ENCODE measurements at places on chromosomes 3 and 15. TPM values are rescaled to one million over a fixed set of nuclear protein-coding genes. Genes with fewer than 3 reads are reported as not detected.

DNA sequence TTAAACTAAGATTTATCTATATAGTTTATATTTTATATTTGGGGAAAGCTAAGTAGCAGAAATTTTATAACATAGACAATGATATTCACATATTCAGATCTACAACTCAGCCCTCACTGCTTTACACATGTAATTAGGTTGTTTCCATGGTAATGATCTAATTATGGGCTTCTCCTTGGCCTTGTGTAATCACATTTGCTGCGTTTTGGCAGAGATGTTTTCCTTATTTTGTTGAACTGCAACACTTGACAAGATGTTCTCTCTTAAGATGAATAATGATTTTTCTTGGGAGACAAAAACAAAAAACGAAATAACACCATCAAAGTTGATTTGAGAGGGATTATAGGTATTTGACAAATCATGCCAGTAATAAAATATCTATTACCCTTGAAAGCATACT, 635.6 kb upstream of the TBL1XR1 start:
- no peak for DNase-seq

GRCh38 chr15:90482124-90483011, 47.4 kb upstream of the CRTC3 start:
- peak; percentile 55 for DNase-seq

DNA sequence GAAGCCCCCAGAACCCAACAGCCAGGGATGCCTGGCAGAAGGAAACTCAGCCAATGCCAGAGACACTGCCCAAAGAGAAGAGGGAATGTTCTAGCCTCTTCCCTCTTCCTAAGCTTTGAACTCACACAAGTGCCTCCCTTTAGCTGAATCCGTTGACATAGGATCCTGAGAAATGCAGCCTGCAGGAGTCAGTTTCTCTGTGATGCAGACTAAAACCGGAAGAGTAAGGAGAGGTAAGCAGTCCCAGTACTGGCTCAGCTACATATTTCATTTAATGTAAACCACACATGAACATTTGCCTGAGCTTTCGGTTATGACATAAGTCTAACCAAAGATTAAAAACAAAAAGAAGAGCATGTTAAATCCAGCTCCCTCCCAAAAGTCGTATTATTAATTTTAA, 768.7 kb downstream of the TBL1XR1 start:
- DNase-seq: no peak

- no peak for DNase-seq
These were observed 141.7 kb downstream of the OSBPL10 start for GRCh38 chr3:31839144-31839917.

- DNase-seq: peak; percentile 94
These were observed 14.2 kb downstream of the NR1D2 start for GRCh38 chr3:23959135-23959900.

- no peak for DNase-seq
These were observed 966.7 kb upstream of the ROBO1 start for GRCh38 chr3:80734483-80734882.

DNA sequence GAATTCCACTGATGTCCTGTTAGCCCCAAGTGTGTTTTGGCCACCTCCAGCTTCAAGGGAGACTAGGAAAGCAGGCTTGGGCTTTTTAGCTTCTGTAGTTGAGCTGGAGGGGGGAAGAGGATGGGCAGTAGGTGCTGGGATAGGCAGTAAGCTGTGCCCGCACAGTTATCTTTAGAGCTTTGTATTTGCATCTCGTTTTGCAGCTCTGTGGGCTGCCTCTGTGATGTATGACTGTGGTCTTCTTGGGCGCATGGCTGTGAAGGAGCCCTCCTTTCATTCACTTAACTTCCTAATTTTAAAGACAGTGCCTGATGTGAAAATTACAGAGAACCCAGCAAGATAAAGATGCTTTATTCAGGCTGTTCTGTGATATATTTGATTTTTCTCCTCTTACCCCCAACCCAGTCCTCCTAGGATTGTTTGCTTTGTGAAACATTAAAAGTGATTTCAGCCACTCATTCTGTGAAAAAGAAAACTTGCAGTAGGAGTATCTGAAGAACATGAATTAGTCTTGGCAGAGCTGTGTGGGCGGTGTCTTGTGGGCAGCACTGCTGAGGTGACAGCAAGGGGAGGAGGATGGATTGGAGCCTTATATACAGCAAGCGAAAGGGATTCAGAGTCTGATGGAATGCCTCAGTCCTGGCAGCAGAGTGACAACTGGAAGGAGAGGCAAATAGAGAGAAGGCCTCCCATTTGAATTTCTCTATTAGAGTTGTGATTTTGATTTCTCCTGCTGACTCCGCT, 74.3 kb downstream of the LARS2 start:
- DNase-seq: no peak

DNA sequence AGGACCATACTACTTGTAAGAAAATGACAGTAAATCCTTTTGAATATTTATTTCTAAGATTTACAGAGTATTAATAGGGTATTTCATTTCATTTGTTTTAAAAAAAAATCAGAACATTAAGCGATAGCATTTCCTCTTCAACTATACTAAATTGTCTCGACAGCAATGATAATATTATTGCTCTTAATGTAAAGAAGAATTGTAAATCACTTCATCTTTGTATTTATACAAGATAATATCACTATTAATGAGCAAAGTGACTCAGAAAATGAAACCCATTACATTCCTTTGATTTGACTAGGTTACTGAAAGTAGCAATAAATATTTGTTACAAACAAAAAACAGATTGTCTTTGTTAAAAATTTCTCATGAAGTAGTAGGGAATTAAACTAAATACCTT, 131.1 kb upstream of the CNTN4 start:
- no peak for DNase-seq

DNA sequence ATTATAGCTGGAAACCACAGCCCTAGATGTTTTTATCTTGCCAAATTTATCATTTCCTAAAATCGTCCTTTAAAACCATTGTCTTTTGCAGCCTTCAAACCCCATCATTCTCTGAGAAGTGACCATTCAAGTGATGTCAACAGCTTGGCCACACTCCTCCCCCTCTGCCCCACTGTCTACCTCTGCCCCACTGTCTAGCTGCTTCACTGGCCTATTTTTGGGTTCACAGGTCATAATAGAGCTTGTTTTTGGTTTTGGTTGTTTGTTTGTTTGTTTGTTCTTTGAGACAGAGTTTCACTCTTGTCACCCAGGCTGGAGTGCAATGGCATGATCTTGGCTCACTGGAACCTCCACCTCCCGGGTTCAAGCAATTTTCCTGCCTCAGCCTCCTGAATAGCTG, 93.2 kb upstream of the IL12A start:
- DNase-seq: no peak

- DNase-seq: no peak
These were observed 60.8 kb downstream of the RGMA start for GRCh38 chr15:93028111-93028631.

GRCh38 chr15:20358066-20358778, 183.4 kb downstream of the GOLGA6L6 start:
- no peak for DNase-seq

DNA sequence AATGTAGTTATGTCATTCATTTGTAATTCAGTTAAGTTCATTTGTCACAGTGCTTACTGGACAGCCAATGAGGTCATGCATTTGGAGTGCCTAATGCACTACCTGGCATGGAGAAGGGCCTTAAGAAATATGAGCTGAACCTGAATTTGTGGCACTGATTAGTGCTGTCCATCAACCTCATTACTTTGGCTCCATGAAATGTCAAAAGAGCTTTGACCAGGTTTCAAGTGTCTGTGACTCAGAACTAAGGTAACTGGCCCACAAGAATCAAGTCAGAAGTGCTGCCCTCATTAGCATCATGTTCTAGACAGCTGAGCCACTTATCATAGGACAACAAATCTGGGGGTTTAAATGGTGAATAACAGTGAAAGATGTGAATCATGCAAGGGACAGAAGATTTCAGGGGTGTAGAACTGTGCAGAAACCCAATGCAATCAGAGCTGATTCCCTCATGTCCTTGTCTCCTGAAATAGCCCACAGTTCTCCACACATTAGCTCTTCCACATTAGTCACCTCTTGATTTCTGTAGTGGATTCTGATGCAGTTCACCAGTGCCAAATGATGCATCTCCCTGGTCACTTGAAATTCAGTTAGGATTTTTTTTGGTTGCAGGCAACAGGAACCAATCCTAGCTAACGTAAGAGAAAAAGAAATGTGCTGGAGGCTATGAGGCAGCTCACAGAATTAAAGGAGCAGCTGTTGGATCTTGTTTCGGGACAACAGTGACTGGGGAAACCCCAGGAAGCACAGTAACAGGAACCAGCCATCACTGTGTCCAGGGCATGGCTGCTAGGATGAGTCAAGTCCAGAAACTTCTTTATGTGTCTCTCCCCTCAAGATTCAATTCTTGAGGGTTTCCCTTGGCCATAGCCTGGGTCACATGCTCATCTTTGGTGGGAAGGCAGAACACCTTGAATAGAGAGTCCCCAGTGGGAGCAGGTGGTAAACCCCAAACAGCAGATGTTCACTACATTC, 38.7 kb downstream of the CHST2 start:
- peak; percentile 79 for DNase-seq

- peak; percentile 50 for DNase-seq
These were observed 10.9 kb downstream of the RTP1 start for GRCh38 chr3:187208159-187208558.

Gene SOX2
- not detected for total RNA-seq

Gene CTDSPL
- 23.5 TPM for total RNA-seq

Gene CYP11A1
- total RNA-seq: 0.87 TPM

Gene CEP19
- total RNA-seq: 2.1 TPM

Gene GRIP2
- 0.07 TPM for total RNA-seq

Data from HT1080 (cell line).